ENCODE measurements at places on chromosomes 2 and 18. TPM values are rescaled to one million over a fixed set of nuclear protein-coding genes. Genes with fewer than 3 reads are reported as not detected.

DNA sequence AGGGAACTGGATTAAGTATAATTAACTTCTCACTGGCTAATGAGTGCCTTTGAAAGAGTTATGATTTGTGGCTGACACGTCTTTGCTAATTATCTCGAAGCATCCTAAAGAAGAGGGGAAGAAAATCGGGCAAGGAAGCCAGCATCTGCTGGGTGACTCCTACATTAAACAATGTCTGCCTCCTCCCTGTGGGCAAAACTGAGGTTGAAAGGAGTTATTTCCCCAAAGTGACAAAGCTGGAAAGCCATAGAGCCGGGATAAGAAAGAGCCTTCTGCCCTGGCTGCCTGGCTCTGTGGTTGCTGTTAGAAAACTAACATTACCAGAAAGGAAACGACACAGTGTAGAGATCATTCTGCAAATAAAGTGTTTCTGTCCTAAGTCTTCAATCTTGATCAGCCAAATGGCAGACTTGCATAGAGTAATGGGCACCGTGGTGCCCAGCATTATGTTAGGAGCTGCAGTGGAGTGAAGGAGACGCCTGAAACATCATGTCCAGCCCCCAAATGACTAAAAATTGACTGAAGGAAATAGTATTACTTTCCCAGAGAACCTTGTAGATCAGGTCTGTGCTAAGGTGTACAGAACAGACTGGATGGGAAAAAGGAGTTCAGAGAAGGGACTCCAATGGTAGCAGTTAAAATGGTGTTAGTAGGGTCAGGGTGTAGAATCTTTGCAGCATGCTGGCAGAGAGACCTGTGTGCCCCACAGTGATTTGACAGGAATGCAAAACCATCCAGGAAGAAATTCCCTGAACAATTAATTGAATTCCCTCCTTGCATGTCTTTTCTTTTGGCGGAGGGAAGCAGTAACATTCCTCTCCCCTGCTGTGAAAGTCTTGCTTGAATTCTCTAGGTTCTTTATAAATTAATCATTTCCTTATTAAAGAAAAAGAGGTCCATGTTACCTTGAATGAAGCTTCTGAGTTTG is 44.4 kb downstream of the ALPK2 start:
- no peak for DNase-seq

GRCh38 chr2:43274721-43275120 is 48.3 kb upstream of the ZFP36L2 start:
- DNase-seq = no peak

The ABCA12 gene
- total RNA-seq = 26.2 TPM

The INO80B gene
- 6.8 TPM for total RNA-seq

The REG3A gene
- total RNA-seq = not detected

DNA sequence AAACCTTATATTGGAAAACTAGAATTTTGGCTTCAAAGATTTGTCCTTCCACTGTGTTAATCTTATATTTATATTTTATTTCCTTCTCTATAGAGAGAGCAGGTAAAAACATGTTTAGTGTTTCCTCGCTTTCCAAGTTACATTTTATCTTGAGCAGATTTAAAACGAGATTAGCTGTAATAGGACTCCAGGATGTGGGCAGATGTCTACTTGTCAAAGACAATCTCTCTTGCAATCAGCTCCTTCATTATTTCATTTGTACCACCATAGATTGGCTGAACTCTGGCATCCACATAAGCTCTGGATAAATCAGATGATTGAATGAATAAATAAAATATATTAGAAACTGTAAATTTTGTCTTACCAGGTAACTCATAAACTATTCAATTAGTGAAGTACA is 17.5 kb upstream of the KANSL1L start:
- DNase-seq = no peak

- DNase-seq = no peak
Measured at GRCh38 chr2:88307817-88308216, 137.7 kb downstream of the THNSL2 start.

The SLC8A1 gene
- total RNA-seq = 35.5 TPM

- DNase-seq = no peak
Measured at GRCh38 chr2:97691166-97691565, 21.7 kb downstream of the C2orf92 start.

The EPB41L3 gene
- 40.1 TPM for total RNA-seq

- no peak for DNase-seq
Measured at GRCh38 chr2:180554330-180554729, 426.1 kb upstream of the UBE2E3 start.

The KCNF1 gene
- 0.10 TPM for total RNA-seq

GRCh38 chr2:19685731-19686130 is 216.1 kb downstream of the TTC32 start:
- no peak for DNase-seq

All from skin of body (tissue), 3 donors.